ENCODE measurements at places on chromosomes 6 and 20.

DNA sequence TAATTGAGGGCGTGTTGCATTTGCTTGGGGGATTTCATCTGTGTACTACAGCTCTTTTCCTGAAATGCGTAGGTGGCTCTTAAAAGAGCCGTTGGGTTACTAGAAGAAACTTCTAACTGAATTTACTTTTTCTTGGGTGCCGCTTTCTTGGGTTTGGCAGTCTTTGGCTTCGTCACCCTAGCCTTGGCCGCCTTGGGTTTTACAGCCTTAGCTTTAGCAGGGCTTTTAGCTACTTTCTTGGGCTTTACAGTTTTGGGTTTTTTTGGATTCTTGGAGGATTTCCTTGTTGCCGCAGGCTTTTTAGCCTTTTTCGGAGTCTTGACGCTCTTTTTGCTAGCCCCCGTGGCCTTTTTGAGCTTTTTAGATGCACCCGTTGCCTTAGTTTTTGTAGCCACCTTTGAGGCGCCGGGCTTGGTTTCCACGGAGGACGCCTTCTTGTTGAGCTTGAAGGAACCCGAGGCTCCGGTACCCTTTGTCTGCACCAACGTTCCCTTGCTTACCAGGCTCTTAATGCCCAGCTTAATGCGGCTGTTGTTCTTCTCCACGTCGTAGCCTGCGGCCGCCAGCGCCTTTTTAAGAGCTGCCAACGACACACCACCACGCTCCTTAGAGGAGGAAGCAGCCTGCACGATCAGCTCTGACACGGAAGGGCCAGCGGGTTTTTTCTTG is 54.5 kb downstream of the TRIM38 start:
- no peak for DNase-seq

GRCh38 chr6:137016356-137016755 is 28.4 kb downstream of the IL20RA start:
- DNase-seq = no peak

GRCh38 chr6:558959-559358 is 97.9 kb downstream of the HUS1B start:
- DNase-seq = no peak

GRCh38 chr20:59453759-59454560 is 150.4 kb upstream of the PHACTR3 start:
- no peak for DNase-seq

GRCh38 chr20:54535746-54536145 is 60.4 kb downstream of the DOK5 start:
- no peak for DNase-seq

GRCh38 chr20:38635721-38636288 is 34.2 kb downstream of the ARHGAP40 start:
- DNase-seq = no peak

DNA sequence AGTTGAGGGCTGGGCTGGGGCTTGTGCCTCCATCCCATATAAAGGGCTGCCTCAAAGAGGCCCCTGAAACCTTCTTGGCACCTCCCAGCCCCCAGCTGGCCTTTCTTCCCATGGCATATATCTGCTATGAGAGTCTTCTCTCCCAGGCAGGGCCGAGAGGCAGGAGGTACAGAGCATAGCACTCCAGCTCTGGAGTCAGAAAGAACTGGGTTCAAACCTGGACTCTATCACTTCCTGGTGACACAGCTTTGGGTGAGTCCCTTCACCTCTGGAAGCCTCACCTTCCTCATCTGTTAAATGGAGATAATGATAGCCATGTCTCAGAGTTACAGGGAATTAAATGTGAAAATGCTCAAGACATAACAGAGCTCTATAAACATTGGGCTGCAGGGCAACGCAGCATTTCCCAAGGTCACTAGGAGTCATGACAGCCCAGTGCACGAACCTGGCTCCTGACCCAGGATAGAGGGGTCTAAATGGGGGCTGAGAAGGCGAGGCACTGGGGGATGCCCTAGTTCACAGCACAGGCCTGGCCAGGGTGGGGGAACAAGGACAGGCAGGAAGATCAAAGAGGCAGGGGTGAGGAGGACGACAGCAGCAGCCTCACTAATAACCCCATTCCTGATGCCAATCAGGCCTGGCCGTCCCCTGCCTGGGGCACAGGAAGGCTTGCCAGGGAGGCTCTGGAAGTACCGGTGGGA is 1.9 kb downstream of the FAM83C start:
- no peak for DNase-seq

DNA sequence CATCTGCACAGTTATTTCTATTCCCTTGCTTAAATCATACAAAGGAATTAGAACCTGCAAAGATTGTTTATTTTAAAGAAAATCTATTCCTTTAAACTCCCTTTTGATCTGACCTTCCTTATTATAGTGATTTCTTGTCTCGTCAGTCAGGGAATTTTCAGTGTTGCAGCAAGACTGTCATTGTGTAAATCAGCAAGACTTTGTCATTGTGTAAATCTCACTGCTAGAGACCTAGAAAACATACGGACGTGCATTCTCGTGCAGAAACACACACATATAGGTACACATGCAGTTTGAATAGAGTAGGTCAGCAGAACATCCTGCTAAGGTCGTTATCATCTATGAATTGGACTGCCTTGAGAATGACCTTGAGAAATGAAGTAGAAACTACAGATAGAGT is 6.2 kb upstream of the SGK1 start:
- DNase-seq = no peak

DNA sequence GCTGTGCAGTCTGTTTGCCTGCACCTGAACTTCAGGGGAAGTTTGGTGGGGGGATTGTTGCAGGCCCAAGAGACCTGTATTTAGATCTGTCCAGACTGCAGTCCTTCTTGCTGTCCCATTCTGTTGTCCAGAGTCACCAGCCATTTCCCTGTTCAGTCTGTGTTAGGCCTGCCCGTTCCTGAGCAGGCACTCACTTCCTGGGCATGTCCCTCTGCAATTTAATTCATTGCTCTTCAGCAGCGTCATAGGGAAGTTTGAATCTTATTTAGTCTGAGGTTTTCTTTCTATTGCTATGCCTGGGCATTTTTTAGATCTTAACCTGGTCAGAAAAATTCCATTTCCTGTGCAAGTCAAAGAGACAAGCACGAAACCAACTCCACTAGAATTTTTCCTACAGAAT is 190.2 kb downstream of the DTNBP1 start:
- no peak for DNase-seq

DNA sequence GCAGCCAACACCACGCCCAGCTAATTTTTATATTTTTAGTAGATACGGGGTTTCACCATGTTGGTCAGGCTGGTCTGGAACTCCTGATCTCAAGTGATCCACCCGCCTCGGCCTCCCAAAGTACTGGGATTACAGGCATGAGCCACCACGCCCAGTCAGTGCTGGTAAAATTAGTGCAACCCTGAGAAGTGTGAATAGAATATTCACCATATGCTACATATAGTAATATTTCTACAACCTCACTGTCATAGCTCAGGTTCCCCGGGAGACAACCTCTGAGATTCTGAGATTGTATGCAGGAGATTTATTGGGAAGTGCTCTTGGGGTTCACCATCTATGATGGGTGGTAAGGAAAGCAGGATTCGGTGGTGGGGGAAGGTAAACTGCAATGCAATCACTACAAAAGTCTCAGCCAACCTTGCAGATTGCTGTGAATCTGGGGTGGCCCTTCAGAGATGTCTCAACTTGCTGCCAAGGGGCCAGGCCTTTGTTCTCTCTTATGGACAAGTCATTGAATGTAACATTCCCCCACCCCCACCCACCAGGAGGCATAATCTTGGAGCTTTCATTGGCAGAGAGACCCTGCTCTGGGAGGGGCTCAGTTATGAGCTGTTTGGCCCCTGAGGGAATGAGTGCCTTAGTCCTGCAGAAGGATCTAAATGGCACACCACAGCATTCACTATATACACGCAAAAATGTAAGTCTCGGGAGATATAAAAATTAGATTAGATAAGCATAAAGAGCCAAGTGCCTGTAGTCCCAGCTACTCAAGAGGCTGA is 34.0 kb upstream of the SEC63 start:
- DNase-seq = no peak

- DNase-seq = peak; percentile 52
Measured at GRCh38 chr6:38262609-38263008, 377.1 kb downstream of the BTBD9 start.

- no peak for DNase-seq
Measured at GRCh38 chr20:62723351-62723750, 14.7 kb downstream of the NTSR1 start.

- no peak for DNase-seq
Measured at GRCh38 chr6:107413966-107414645, 45.3 kb downstream of the PDSS2 start.

DNA sequence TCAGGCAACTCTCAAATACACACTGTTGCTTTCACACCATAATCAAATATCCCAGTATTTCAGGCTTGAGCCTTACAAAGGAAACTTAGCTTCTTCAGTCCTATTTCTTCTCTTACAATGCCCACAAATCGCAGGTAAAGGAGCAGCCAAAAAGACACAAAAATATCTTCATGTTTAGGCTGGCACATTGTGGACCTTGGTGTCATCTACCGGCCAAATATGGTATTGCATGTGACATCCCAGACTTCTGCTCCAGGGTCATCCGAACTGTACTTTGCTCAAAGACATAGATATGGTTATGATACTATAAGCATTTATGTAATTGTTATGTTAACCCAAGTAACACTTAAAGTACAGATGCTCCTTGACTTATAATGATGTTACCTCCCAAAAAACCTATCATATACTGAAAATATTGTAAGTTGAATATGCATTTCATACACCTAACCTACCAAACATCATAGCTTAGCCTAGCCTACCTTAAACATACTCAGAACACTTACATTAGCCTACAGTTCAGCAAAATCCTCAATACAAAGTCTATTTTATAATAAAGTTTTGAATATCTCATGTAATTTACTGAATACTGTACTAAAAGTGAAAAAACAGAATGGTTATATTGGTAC is 4.6 kb downstream of the OR2H2 start:
- DNase-seq = peak; percentile 67

DNA sequence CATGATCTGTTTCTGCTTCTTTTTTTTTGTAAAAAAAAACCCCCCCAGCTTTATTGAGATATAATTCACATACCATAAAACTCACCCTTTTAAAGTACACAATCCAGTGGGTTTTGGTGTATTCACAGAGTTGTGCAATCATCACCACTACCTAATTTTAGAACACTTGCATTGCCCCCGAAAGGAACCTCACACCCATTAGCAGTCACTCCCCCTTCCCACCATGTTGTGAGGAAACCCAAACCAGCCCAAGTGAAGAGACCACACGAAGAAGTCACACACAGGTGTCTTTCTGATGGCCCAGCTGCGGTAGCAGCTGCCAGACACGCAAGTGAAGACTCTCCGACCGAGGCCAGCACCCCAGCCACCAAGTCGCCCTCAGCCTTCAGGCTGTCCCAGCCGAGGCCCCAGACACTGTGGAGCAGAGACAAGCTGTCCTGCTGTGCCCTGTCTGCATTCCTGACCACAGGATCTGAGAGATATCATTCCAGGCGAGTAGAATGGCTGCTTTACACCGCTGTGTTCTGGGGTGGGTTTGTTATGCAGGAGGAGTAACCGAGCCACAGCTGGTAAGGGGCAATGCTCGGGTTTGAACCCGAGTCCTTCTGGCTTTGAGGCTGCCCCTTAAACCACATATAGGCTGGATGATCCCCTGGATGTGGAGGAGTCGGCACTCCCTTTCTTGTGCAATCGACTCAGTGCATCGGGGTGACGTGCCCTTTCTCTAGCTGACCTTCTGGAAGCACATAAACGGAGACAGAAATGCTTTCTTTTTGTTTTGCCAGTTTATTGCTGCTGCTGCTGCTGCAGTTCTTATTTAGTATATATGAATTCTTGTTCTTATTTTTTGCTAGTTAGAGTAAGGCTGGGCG is 59.1 kb upstream of the PTPN1 start:
- peak; percentile 63 for DNase-seq

GRCh38 chr6:39367700-39368099 is 45.2 kb upstream of the KCNK16 start:
- no peak for DNase-seq

DNA sequence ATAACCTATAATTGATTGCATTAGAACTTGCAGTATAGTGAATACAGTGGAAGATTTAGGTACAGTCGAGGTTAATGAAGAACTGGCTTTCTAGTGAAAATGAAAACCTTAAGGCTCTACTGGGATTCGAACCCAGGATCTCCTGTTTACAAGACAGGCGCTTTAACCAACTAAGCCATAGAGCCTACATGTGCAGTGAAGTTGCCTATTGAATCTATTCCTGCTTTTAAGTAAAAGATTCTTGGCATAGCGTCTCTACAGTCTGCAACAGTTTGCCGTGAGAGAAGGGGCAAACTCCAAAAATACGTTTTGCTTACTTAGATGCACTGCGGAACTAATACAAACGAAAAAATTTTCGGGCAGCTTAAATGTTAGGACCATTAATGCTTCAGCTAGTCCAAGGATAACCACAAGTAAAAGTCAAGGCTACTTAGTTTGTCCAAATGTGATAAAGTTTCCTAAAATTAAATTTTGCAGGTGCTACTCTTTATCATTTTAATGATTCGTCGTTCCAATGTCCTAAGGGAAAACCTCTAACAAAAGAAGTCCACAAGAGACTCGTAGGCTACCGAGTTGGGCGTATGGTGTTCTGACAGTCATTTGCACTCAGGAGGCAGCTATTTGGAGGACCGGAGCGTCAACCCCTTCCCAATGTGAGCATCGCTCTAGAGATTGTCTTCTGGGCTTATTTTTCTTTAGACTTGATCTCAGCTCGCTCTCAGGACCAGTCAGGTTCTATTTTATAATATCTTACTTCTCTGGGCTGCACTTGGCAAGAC is 31.3 kb upstream of the ZSCAN23 start:
- peak; percentile 47 for DNase-seq

- no peak for DNase-seq
Measured at GRCh38 chr6:127918506-127919427, 17.9 kb upstream of the THEMIS start.

DNA sequence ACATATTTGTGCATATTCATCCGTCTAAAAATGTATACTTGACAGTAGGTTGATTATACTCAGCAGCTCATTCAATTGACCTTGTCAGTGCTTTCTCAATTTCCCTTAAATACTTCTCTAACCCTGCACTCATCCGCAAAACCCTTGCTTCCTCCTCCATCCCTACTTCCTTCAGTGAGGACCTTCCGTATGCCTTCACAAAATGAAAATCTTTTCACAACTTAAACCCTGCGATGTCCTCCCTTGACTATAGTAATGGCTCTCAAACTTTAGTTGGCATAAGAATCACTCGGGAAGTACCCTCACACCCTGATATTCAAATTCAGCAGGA is 5.2 kb downstream of the MBOAT1 start:
- DNase-seq = no peak

All from AG20443 (cell line).